ENCODE measurements at places on chromosomes 2 and 18.

DNA sequence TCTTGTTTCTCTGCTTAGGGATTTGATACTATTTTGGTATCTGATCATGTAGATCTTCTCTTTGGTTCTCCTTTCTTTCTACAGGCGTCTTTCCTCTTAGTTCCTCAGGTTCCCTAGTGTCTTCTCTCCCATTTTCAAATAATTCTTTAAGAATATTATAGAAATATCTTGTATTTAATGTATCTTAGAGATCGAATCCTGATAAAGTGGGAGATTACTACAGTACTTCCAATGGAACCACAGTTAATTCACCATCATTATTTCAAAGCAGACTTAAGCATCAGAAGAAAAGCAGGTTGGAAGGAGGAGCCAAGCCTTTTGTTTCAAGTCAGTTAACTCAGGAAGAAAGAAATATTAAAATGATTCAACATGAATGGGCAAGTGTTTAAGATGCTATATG, 1.1 kb upstream of the CHN1 start:
- DNase-seq = no peak

DNA sequence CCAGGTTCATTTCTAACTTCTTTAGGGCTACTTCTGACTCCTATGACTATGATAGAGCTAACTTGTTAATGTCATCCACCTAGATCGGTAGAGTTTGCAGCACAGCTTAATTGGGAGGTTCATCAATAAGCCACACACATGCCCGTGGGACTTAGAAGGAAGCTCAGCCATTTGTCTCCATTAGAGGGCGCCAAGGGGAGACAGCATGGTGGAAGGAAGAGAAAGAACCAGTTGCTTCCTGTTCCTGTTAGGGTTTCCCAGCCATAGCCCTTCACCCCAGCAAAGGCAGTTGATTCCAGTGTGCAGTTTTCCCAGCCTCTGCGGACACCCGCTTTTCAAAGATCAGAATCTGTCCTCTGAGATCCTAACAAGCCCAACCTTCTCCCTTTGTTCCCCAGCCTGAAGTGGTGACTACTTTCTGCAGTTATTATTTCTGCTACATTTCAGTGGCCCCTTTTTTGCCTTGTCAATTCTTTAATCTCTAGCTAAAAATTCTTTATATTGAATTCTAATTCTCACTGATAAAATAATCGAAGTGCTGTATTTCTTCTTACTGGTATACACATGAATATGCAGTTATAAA, 30.3 kb downstream of the MAIP1 start:
- peak; percentile 15 for DNase-seq

DNA sequence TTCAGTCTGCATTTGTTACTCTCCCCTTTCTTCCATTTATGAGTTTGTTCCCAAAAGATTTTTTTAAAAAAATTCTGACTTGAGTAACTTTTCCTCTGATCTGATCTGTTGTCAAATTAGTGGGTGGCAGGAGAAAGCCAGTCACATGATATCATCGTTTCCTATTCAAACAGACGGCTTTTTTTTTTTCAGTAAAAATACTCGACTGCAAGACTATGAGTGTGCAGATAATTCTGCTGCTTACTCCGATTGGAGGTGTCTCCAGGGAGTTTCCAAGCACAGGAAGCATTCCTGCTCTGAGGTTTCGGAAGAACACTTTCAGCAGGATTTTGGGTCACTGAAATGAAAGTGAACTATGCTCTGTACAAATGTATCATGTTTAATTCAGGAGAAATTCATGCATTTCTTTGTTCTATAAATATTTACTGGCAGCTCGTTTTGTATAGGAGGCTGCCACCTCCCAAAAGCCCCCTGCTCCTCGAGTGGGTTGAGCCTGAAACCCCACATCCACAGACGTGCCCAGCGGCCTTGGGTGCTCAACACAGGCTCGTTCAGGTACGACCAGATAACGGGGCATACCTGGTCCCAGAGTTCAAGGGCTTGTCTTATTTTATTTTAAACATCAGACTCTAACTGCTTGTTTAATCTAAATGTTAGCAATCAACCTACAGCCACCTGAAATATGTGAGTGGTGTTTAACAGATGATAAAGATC, 126.9 kb upstream of the ZNF516 start:
- DNase-seq = peak; percentile 2

DNA sequence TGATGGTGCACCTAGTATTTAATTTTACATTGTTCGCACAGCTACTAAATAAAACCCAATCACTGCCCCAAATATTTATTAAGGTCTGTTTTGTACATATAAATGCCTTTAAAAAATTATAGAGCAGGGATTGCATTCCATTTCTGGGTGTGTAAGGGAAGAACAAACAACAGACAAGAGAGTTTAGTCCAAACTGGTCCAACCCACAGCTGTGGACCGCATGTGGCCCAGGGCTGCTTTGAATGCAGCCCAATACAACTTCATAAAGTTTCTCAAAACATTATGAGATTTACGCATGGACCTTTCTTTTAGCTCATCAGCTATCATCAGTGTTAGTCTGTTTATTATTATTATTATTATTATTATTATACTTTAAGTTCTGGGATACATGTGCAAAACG, 114.8 kb upstream of the LRATD1 start:
- DNase-seq = no peak

GRCh38 chr2:28533044-28533680, 37.3 kb downstream of the PLB1 start:
- DNase-seq = no peak

DNA sequence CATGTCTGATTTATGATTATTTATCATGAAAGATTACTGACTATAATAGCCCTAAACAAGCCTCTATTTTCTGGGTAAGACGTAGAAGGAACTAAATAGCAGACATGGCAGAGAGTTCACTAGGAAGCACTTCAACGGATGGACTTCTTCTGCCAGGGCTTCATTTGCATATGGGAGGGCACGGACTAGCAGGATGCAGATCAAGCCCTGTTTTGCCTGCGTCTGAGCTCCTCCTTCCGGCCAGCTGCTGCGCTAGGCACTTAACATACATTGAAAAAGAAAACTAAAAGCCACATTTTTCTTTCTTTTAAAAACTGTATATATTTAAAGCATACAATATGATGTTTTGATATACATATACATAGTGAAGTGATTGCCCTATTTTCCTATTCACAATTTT, 340.0 kb upstream of the MEX3C start:
- DNase-seq = peak; percentile 36

Data from NCI-H1105 (cell line).